Keratinocyte (primary cell): ENCODE measurements at places on chromosomes 6 and 20.
A peak's percentile ranks its signal among the peaks of the same experiment; 100 is the strongest.

- peak; percentile 5 for DNase-seq
These were observed 107.0 kb upstream of the OGFRL1 start for GRCh38 chr6:71181565-71181964.

DNA sequence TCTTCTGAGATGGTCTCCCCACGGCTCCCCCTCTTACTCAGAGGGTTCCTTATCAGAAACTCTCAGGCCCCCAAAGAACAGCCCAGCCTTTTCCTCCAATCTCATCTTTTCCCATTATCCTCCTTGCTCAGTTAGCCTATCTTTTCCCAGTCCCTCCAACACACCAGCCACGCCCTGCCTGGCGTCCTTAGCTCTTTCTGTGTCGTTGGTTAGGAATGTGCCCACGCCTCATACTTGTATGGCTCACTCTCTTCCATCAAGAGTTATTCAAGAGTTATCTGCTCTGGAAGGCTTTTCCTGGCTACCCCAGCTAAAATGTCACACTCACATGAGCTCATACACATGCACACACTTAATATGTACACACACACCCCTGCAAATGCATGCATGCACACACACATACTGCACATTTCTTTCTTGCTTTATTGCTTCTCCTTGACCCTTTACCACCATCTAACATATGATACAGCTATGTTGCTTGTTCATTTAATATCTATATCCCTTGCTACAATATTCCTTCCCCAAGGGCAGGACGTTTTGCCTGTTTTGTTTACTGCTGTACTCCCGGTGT, 37.6 kb downstream of the SLC2A10 start:
- DNase-seq = no peak

DNA sequence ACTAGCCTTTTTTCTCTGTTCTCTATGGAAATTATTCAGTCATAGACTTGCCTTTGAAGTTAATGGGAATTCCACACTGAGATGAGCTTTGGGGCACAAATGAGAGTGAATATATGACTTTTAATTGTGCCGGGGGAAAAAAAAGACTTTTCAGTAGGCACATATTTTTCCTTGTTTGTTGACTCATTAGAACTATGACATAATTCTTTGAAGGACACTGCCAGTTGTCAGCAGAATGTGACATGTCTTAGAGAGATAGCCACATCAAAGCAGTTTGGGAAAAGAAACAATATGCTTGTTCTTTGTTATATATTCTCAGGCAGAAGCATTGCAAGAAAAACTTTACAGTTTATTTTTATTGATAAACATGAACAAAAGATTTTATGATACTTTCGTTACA, 138.3 kb downstream of the COL9A1 start:
- no peak for DNase-seq

GRCh38 chr20:40427026-40427425, 262.0 kb downstream of the MAFB start:
- DNase-seq = no peak

DNA sequence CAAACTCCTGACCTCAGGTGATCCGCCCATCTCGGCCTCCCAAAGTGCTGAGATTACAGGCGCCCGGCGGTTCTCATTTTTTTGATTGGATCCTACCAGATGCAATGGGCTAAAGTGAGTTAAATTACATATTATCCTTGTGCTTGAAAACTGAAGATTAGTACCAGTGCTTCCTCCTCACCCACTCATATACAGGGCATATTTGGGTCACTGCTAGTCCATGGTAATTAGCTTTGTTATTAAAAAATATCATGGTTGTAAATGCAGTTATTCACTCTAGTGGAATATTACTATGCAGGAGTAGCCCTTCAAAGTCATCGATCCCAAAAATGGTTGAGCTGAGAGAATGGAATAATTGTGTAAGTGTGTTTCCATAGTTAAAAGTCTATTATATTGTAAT, 26.5 kb downstream of the ZNF292 start:
- no peak for DNase-seq

DNA sequence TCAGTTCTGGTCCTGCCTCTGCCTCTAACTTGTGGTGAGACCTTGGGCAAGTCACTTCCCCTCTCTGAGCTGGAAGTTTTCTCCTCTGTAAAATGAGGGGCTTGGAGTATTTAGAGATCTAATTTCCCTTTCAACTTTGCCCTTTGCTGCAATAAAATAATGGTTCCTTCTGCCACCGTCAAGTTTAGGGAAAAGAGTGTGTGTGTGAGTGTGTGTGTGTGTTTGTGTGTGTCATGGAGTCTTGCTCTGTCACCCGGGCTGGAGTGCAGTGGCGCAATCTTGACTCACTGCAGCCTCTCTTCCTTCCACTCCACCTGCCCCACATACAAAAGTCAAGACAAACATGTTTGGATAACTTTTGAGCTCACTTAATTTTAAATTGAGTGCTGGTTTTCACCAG, 39.2 kb upstream of the PIM1 start:
- no peak for DNase-seq

- no peak for DNase-seq
These were observed 40.6 kb downstream of the ISM1 start for GRCh38 chr20:13261460-13262301.

DNA sequence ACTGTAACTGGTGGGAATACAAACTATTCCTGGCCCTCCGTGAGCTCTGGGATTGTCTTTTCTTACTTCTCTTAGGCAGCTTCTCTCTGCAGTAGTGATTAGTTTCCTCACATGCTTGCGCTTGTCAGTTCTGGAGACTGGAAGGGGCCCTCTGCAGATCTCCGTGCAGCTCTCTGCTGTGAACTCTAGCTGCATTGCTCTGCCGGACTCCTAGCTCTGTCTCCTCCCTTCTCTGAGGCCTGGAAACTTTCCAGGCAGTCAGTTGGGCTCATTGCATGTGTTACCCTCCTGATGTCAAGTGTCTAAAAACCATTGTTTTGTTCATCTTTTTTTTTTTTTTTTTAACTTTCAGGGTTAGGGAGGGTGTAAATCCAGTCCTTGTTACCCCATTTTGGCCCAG, 102.3 kb downstream of the CTNNBL1 start:
- DNase-seq = no peak

GRCh38 chr6:39800034-39801032, 8.2 kb downstream of the DAAM2 start:
- DNase-seq = no peak

DNA sequence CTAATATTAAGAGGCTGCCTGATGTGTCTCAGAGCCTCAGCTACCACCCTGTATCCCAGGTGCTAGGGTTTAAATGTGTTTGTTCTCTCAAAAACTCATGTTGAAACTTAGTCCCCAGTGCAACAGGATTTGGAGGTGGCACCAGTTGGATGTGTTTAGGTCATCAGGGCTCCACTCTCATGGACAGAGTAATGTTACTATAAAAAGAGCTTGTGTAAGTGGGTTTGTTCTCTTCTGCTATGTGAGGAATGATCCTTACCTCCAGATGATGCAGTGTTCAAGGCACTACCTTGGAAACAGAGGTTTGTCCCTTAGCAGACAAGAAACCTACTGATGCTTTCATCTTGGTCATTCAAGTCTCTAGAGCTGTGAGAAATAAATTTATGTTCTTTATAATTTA, 164.9 kb upstream of the EPHA7 start:
- no peak for DNase-seq

GRCh38 chr6:3603340-3604130, 146.7 kb upstream of the SLC22A23 start:
- no peak for DNase-seq

GRCh38 chr6:67886036-67886707, 748.9 kb upstream of the ADGRB3 start:
- no peak for DNase-seq
